Activated naive CD4-positive, alpha-beta T cell treated with anti-CD3 and anti-CD28 coated beads for 36 hours (primary cell): ENCODE measurements at places on chromosomes 16 and 17. TPM values are rescaled to one million over a fixed set of nuclear protein-coding genes. Genes with fewer than 3 reads are reported as not detected.

DNA sequence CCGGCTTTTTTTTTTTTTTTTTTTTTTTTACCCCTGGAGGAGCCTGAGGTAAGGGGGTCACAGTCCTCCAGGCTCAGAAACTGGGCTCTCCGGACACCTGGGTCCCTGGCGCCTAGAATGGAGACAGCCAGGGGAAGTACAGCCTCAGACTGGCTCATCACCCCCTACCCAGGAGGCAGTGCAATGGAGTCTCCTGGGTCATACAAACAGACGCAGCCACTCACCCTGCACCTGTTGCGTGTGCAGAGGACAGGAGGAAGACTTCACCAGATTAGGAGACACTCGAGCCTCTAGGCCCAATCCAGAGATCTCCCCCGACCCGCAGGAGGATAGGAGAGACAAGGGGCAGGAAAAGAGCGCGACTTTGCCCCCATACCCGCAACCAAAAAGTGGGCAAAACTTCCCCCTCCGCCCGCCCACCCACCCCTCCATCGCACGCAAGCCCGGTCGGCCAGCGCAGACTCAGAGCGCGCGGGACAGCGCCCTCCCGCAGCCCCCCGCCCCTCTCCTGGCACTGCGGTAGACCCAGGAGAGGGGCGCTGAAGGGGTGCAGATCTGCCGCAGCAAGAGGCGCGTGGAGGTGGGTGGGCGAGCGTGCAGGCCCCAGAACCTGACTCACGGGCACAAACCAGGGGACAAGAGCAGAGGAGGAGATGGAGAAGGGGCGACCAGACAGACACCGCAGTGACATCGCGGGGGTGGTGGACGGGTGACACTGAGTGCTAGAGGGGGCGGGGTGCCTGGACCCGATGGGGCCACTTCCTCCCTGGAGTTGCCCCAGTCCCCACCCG lies 900 bp downstream of the HAP1 start:
- no peaks in the 10 kb centered on the region for H3K36me3 ChIP-seq
- no peak for DNase-seq
- no peak overlapping the region for H3K4me3 ChIP-seq
- H3K4me1 ChIP-seq: peaks cover 3% of the 10 kb centered on the region
- peaks cover 49% of the 10 kb centered on the region for H3K27me3 ChIP-seq

HID1 gene
- total RNA-seq: 1.6 TPM

FN3K gene
- total RNA-seq: 1.3 TPM

UBFD1 gene
- 52.3 TPM for total RNA-seq

NACA2 gene
- not detected for total RNA-seq
